ENCODE measurements at places on chromosomes 2 and 18.

DNA sequence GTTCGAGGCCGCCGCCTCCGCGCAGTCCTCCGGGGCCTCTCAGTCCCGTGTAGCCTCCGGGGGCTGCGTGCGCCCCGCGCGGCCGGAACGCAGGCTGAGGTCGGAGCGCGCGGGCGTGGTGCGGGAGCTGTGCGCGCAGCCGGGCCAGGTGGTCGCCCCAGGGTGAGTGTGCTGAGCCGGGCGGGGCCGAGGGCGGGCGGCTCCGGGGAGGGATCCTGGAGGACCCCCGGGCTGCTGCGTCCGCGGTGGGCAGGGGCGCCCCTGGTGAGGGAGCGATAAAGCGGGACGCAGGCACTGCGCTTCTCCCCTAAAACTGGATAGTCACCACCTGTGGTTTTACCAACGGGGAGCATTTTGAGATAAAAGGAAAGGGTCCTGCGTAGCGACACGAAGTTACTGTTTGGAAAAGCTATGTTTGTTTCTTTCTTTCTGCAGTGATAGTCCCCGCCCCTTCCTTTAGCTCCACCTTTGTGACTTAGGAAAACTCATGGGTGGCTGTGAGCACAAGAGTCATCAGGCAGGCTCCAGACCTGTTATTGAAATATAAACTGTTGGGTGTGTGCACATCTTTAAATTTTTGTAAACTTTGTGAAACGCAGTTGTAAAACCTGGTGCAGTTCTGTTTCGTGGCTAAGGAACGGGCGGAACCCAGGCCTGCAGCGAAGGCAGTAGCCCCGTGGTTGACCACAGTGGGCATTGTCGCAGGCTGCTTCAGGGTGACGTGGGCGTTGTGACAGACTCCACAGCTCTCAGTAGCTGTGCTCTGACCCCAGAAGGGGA lies 687 bp downstream of the CTDP1 start:
- peak; percentile 10 for DNase-seq

DNA sequence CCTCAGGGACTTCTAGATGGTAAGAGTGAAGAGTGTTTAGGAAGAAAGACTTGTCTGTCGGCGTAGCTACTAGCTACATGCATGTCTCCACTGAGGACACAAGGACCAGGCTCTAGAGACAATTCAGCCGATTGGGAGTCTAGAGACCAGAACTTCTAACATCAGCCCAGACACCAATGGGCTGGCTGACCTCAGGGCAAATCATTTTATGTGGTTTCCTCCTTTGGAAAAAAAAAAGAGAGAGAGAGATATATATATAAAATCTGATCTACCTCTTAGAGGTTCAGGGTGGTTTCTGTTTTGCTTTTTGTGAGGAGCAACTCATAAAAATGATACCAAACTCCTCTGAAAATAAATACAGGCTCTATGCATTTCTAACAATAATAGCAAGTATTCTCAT lies 212.8 kb downstream of the BCL2 start:
- DNase-seq, result no peak

DNA sequence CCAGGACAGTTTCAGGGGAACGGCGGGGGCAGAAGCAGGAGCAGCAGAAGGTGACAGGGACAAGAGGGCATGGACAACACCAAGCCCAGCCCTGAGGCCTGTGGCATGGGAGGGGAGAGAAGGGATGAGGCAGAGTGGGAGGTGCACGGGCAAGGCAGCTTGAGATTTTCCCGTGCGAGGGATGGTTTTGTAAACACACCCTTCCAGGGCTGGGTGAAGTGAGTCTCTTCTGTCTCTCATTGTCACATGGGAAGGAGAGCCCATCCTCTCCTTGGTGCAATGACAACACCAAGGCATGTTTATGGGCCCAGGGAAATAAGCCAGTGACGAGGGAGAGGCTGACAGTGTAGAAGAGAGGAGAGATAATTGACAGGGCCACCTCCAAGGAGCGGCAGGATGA lies 69.6 kb upstream of the RIOK3 start:
- DNase-seq, result no peak

DNA sequence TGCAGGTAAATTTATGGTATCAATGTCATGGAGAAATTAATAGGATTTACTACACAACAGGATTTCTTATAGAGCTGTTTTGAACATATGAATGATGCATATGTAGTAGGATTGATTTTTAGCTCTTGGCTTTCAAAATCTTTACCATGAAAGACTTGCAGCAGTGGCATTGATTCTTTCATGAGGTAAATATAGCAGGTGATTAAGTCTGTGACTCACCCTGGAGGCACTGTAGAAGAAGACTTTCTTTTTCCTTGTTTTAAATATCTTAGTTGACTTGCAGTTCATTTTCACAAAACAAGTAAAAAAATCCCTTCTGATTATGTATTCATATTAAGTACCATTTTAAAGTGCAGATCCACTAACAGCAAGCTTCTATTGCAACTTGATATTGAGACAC lies 463.0 kb downstream of the FBXO15 start:
- no peak for DNase-seq

DNA sequence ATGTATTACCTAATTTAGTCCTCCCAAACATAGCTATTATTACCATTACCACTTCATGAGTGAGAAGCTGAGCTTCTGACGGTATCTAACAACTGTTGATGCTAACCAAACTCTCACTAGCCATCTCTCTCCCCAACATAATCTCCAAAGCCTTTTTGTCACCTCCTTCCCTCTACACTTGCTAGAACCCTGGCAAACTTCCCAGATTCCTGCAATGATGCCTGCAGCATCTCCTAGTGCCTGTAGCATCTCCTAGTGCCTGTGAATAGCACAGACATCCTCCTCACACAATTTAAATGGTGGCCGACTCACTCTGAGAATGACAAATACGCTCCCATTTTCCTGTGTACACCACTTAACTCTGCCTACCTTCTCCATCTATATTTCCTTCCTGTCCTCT lies 126.7 kb downstream of the STK39 start:
- no peak for DNase-seq

GRCh38 chr2:9737053-9737875 lies 106.0 kb upstream of the TAF1B start:
- peak; percentile 22 for DNase-seq

GRCh38 chr2:200616656-200617055 lies 30.8 kb downstream of the AOX1 start:
- DNase-seq, result no peak

Measured in RCC 7860 (cell line).